Right cardiac atrium (tissue), 5 donors: ENCODE measurements at places on chromosomes 11 and 22. TPM values are rescaled to one million over a fixed set of nuclear protein-coding genes. Genes with fewer than 3 reads are reported as not detected.
A peak's percentile ranks its signal among the peaks of the same experiment; 100 is the strongest.

BTG4 gene
- total RNA-seq: not detected

APOL5 gene
- total RNA-seq: not detected

CLMP gene
- total RNA-seq: 18.9 TPM

APLNR gene
- total RNA-seq: 15.6 TPM

RBX1 gene
- total RNA-seq: 58.8 TPM

SCUBE1 gene
- not detected for total RNA-seq

RRP7A gene
- 26.4 TPM for total RNA-seq

SREBF2 gene
- 99.9 TPM for total RNA-seq

SYT12 gene
- 0.15 TPM for total RNA-seq

PTPRCAP gene
- total RNA-seq: 2.2 TPM

CCDC15 gene
- total RNA-seq: 0.25 TPM

RFPL2 gene
- not detected for total RNA-seq

KRTAP5-10 gene
- not detected for total RNA-seq

RTN3 gene
- total RNA-seq: 60.9 TPM

DNA sequence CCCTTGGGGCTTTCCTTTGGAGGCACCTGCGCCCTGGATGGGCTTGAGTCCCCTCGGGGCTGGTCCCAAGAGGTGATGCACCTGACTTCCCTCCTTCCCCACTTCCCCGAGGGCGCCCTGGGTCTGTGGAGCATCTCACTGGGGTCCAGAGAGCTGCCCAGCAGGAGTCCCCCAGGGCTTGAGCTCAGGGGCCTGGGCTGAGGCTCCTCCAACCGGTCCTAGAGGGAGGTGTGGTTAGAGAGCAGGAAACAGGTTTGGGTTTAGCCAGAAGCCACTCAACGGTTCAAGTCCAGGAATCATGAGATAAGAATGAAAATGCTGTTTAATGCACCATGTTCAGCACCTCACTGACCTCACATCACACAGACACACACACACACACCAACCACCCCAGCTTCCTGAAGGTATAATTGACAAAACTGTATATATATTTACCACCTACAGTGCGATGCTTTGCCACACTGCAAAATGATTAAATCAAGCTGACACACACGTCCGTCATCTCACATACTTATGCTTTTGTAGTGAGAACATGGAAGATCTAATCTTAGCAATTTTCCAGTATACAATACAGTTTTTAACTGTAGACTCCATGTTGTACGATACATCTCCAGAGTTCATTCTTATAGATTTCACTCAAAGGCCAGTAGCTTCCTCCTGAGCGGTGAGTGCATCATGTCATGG is 628 bp upstream of the IGLL1 start:
- no peak for DNase-seq

DNA sequence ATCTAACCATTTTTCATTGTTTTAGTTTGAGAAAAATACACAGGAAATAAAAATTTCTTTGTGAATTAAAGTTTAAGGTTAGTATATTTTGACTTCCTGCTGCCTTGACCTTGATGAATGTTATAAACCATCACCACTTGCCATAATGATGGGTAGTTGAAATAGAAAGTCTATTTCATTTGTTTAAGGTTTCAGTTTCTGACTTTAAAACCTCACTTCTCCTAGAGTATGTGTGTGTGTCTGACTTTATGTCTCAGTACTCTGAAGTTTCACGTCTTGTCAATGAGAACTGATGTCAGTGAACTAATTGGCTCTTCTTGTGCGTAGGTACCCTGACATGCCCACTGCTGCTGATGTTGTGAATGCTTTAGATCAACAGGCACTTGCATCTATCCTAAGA is 188.2 kb downstream of the METTL15 start:
- no peak for DNase-seq

DNA sequence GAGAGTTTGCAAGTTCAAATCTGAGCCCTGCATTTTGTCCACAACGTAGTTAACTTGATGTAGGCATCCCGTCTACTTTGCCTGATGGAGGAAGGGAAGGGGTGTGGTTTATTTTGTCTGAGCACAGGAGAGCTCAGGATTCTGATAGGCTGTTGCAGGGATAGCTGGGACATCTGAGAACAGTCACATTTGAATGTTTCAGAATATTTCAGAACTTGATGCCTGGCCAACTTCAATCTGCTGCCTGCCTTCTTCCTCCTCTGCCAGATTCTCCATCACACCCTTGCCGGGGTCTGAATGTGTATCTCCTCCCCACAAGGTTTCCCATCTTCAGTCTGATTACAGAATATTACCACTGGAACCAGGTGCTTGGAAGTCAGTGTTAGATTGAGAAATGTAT is 51.6 kb downstream of the NTM start:
- no peak for DNase-seq

DNA sequence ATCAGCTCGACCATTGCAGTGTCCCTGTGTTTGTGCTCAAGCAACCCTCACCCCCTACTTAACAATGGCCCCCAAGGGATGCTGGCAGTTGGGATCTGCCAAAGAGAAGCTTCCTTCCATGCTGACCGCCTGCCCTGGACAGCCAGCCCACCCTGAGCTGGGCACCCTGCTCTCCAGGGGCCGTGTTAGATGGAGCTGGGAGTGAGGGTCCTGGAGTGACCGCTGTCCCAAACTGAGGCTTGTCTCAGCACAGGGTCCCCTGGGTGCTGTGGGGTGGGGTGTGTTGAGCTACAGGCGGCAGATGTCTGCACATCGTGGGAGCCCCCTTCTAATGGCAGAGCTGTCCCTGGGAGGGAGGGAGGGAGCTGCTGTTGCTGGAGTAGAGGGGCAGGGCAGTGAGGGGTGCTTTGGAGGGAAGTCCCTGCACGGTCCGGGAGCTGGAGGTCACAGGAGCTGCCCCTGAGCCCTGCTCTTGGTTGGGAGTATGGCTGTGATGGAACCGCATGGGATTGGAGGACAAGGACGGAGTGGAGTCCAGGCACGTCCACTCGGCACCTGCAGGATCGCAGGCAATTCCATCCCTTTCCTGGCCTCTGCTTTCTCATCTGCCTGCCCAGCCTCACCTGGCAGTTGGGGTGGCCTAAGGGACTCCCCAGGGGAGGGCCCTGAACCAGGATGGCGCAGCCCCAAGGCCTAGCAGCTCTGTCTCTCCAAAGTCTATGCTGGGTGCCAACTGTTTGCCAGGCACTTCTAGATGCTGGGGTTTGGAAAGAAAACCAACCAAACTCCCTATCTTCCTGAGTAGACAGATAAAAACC is 126.3 kb downstream of the ARHGAP8 start:
- DNase-seq: no peak

- DNase-seq: no peak
Observed at GRCh38 chr11:36620246-36620645, 22.2 kb upstream of the RAG2 start.

DNA sequence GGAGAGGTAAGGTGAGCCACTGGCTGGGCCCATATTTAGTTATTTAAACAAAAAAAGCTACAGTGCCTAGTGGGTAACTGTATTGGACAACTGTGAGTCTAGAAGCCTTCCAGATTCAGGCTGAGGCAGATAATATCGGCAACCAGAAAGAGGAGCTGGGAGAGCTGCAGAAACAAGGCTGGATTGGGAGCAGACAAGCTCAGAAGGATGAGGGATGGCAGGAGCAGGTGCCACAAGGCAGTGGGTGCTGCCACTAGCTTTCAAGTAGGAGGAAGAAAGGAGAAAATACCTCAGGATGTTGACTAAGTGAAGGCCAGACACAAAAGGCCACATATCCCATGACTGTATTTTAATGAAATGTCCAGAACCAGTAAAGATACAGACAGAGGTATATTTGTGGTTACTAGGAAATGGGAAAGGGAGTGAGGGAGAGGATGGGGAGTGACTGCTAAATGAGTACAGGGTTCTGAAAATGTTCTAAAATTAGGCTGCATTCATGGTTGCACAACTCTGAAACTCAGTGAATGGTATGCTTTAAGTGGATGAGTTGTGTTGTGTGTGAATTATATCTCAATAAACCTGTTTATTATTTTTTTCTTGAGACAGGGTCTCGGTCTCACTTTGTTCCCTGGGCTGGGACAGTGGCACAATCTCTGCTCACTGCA is 11.8 kb upstream of the RAPSN start:
- no peak for DNase-seq

GRCh38 chr11:69126286-69126685 is 29.4 kb upstream of the SMIM38 start:
- DNase-seq: peak; percentile 1

DNA sequence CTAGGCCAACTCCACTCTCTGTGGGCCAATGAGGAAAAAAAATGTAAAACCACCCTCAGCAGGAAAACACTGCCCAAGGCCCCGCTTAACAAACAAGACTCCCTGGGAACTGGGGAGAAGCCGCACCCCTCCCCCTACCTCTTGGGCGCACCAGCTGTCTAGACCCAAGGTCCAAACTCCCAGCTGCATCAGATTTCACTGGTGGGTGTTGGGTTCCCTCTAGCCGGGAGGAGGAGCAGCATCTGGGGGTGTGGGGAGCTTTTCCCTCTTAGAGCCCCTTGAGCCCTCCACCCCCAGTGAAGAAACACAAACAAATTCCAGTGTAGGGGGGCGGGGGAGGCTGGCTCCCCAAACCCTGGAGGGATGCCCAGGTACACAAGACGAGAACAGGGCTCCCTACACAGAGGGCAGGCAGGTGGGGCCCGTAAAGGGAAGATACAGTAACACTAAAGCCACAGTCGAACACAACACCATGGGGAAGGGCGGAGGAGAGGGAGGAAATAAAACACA is 64.9 kb downstream of the NECTIN1 start:
- DNase-seq: no peak

DNA sequence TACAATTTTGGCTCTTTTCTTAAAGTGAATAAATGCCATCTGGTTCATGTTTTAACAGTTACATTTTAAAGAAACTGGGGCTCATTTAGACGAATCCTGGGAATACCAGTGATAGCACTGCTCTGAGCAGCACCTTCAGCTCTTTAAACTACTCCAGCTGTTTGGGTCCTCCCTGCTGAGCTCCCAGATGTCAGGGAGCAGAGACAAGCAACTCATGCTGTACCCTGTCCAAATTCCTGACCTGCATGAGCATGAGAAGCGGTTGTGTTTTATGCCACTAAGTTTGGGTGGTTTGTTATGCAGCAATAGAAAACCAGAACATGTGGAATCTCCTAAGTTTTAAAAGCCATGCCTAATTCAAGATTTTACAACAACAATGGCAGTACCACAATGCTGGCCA is 90.0 kb downstream of the FDX1 start:
- DNase-seq: no peak

DNA sequence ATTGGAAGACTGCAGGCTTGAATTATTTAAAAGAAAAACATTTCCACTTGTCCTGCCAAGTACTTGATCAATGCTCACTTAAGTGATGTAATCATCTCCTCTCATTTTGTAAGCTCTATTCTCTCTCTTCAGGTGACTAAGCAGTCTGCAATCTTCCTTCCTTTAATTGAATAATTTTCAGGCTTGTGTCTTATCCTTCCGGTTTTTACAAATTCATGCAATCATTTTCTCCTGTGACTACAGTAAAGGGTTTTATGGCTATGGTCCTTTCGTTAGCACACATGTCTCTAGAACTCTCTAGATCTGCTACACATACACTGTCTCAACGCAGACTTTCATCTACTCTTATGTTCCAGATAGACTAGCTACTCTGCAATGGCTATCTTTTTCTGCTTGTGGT is 12.6 kb upstream of the UPB1 start:
- DNase-seq: no peak

DNA sequence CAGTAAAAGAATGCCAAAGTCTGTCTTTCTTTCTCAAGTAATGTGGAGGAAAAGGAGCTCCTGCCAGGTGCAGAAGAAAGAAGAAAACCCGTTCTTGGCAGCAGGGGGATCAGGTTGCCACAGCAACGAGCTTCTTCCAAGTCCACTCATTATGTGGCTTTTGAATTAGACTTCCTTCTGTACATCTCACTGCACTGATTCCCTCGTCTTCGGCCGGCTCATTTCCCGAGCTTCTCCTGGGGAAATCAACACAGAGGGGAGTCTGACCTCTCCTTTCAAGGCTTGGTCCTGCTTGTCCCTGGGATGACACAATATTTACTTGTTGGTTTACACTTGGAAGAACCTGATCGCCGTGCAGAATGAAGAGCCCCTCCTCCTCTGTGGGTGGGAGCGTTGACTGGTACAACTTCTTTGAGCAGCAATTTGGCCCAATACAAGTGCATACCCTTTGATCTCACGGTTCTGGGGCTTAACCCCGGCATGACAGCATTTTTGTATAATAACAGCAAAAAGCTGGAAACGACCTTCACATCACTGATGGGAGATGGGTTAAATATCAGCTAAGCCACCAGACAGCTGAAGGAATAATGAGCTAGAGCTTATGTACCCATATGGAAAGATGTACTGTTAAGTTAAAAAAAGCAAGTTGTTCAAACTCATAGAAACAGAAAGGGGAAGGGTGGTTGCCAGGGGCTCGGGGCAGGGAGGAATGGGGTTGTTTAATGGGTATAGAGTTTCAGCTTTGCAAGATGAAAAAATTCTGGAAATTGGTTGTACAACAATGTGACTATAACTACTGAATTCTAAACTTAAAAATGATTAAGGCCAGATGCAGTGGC is 35.4 kb downstream of the MCHR1 start:
- no peak for DNase-seq

DNA sequence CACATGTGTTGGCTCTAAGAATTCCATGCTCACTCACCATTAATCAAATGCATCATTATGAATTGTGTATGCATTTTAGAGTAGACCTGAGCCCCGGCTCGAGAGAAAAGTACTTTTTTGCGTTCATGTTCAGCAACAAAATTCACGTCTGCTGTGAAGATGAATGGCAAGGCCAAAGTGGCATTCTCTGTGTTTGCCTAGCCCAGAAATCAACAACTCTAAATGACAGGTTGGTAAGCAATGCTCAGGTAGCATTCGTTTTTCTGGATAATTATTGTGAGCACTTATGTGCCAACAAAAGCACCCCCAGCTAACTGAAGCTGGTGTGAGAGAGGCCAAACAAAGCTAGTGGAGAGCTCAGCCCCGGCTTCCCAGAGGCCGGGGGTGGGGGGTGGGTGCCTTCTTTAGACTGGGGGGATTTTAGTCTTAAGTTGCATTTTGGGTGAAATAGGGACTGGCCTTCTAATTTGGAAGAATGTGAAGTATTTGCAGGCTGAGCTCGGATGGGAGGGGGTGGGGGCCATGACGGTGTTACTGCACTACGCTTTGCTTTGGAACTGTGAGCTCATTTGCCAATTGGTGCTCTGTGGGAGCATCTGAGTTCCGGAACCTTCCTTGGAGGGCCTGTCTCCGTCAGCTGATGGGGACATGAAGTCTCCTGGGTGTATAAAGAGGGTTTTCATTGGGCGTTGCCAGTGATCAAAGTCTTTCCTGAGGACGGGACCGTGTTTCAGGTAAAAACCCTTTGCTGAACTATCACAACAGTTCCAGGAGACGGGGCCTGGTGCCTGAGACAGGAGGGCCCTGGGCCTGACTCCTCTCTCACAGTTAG is 29.0 kb upstream of the ALX4 start:
- DNase-seq: no peak
